Adipose tissue (tissue), 3 donors: ENCODE measurements at places on chromosomes 7 and 10. TPM values are rescaled to one million over a fixed set of nuclear protein-coding genes. Genes with fewer than 3 reads are reported as not detected.

THNSL1 gene
- 1.7 TPM for polyA plus RNA-seq

GJC3 gene
- 1.3 TPM for polyA plus RNA-seq

DRGX gene
- polyA plus RNA-seq, result not detected

HYCC1 gene
- polyA plus RNA-seq, result 6.3 TPM

LRRD1 gene
- polyA plus RNA-seq, result not detected
